NCI-H2171 (cell line): ENCODE measurements at places on chromosomes 7 and 10.

DNA sequence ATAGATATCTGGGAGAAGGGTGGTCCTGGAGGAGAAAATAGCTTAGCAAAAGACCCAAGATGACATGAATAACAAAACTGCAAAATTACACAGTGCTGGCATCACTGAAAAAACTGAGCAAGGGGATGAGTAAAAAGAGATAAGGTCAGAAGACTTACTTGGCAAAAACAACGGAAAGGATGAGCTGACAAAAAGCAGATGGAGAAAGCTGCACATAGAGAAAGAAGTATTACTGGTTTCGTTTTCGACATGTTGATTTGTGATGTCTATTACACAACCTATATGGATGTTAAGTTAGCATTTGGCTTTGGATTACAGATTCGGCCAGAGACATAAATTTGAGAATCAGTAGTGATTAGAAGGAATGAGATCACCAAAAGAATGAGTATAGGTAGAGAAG lies 132.1 kb downstream of the MACC1 start:
- no peak for DNase-seq

DNA sequence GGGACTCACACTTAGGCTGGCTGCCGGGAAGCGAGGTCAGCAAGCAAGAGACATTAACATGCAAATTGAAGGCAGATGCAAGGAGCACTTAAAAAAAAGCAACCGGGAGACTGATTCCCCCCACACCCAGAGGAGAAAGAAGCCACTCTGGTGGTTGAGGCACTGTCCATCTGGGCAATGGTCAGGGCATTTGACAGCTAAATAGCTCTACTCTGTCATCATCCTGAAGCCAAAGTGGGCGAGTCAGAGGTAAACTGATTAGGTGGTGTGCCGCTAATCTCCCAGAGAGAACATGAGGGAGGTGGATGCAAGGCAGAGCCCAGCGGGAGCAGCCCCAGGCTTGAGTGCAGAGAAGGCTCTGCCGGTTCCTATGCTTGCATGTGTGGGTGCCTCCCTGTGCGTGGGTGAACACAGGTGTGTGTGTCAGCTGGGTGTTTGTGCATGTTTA lies 100.6 kb downstream of the PLXNA4 start:
- no peak for DNase-seq

DNA sequence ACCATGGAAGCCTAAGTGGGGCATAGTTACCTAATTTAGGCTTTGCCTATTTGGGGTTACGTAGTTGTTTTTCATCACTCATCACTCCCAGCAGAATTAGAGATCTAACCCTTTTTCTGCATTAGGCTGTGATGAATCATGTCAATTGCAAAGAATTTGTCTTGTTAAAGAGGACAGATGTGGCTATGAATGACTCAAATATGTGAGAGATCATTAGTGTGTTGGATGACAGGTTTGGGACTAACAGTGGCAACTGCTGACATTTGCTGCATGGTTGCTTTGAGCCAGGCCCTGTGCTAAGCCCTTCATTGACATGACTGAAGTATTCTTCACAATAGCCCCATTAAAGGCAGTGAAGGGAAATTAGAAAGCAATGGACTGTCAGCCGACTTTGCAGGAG lies 83.4 kb upstream of the BMPER start:
- no peak for DNase-seq

DNA sequence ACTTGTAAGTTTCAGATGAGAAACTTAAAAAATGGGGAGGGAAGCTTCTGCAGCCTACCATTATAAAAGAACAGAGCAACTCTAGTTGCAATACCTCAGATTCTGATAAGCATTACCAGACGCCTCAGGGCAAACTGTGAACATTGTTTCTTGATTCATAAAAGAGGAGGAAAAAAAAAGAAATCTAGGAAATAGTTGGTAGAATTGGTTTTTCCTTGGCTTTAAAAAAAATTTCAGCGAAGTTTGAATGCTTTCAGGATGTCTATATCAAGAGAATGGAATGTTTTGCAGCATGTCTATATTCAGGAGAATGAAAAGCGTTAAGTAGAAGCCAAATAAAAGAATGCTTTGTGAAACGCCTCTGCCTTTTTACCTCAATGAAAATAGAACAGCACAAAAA lies 17.5 kb upstream of the ANLN start:
- no peak for DNase-seq

- no peak for DNase-seq
Observed at GRCh38 chr7:14787551-14787950, 115.0 kb downstream of the DGKB start.

DNA sequence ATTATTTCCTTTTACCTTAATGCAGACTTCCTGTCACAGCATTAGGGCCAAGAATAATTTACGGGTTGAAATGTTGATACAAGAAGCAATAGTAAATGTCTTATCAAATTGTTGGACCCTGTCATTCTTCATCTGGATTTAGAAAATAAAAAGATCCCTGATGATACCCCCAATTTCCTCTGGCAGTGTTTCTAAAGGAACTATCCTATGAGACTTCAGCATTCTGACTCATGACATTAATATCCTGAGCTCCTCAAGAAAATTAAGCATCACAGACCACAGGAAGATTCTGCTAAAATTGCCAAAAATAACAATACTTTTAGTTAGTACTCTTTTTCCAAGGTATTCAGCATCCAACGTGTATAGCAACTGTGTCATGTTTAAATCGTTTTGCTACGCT lies 490.5 kb upstream of the ANKRD30A start:
- DNase-seq: no peak

DNA sequence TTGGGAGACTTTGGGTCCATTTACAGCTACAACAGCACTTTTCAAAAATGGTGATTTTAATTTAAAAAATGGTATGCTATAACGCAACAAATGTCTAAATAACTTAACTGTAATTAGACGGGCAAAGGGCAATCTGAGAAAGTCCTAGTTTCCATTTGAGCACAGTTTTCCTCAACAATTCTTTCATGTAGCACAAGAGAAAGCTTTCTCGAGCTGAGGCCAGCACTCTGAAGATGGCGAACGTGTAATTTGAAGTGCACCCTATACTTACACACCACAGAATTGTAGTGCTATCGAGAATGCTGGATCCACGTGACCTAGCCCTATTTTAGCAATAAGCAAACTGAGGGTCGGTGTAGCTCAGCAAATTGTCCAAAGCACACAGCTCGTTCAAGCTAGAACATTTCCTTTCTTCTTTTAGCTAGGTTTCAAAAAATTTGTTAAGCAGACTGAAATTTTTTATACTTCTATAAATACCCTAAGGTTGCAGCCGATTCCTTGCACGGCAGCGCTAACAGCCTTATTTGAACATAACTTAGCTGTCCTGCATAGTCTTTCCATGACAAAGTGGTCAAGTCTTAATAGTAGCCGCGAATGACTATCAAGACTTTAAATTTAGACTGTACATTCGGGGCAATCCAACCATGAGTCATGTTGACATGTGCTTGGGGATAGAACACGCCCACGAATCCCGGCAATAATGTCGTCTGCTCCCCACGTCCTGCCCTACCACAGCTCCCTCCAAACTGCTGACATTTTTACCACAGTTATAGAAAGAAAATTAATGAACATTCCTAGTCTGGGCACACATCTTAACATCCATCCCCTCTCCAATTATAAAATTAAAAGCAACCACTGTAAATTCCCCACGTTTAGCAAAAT lies 10.0 kb downstream of the KLF6 start:
- DNase-seq: no peak

DNA sequence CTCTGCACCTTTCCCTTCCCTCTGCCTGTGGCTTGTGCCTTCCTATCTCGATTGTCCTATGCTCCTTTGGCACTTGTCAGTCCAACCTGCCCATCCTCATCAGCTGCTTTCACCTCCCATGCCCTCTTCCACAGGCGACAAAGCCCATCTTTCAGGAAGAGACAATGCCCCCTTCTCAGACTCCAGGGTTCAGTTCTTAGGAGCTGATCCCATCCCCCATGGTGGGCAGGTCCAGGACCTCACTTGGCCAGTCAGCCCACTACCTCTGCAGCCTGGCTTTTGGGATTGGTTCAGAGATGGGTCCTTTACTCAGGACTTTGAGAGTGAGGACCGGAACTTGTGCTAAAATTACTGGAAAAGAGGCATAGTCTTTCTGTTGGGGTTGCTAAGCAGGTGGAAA lies 74.0 kb upstream of the NANOS1 start:
- DNase-seq: no peak

DNA sequence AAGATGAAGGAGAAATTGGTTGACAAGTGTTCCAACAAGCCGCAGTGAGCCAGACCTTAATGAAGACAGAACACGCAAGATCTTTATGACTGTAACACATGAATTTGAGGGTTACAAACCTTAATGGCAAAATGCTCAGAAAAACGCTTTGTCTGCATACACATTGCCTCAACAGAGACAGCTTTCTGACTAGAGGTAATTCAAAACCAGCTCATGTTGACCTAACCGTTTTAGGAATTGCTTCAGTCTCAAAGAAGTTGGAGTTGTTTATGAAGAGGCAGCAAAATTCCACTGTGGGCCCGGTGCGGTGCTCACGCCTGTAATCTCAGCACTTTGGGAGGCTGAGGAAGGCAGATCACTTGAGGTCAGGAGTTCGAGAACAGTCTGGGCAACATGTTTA lies 2.2 kb upstream of the GTF2I start:
- no peak for DNase-seq

GRCh38 chr7:27196287-27196767 lies 3.6 kb downstream of the HOXA13 start:
- DNase-seq: peak; percentile 57

DNA sequence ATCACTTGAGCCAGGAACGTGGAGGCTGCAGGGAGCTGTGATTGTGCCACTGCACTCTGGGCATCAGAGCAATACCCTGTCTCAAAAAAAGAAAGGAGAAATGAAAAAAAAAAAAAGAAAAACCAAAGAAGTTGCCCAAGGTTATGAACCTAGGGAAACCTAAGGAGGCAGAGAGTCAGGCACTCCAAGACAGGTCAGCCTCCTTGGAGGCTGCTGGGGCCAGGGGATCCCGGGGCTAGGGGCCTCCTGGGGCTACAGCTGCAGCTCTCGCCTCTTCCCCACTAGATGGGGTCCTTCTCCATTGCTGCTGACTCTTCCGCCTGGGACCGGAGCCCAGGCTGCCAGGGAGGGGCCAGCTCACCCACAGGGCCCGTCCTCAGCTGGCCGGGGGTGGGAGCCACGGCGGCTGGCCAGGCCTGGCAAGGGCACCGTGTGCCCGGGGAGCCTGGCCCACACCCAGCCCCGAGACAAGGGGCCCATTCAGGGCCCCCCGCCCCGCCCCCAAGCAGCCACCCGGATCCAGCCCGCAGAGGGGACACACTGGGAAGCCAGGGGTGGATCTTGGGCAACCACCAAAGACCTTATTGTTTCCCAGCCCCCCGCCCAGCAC lies 1.7 kb upstream of the SPACDR start:
- peak; percentile 27 for DNase-seq

DNA sequence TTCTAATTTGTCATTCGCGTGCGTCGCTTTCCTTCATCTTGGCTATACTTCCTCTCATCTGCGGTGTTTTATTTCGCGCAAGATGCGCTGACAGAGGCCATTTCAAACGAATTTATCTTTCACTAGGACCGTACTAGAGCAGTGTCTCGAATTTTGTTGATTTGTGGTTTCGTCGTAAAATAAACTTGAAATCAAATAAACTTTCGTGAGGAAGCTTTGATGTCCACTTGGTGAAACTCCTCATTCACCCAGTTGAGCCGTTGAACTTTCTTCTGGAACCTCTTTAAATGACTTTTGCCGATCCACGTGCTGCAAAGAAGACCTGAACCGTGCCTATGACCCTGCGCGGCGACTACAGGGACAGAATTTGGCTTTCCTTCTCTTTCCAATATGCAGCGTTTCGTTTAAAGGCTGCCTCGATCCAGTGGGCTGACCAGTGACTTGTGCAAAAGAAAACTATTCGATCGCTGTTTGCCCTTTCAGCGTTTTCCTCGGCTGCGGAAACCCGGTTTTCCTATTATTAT lies 163.9 kb upstream of the PPP1R3A start:
- no peak for DNase-seq
